ENCODE measurements at places on chromosomes 6 and 20.

DNA sequence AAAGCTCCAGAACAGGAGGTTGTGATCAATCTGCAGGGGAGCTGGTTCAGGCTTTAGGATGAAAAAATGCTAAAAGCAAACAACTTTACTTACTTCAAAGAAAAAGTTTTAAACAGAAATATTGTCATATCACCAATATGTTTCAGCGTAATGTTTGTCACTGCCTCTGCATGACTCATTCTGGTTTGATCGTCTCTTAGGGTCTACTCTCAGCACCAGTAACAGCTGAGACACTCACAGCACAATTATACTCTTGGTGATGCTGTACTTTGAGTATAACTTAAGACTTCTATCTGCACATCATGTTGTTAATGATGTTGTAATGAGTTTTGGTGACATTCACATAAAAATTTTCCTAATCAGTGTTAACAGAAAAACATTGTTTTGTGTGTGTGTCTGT lies 665.4 kb downstream of the EPM2A start:
- DNase-seq: no peak

DNA sequence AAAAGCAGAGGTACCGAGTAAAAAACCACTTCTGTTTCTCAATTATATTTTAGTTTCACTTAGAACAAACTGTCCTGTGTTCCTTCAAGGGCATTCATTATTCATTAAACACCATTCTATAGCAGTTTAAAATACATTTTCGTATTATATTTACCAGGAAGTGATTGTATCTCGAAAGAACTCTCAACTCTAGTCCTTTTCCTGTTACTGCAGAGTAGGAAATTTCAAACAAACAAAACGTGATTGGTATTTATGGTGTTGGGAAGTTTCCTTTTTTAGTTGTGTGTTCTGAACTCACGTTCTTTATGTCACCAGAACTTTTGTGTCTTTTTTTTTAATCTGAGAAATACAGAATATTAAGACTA lies 139.5 kb upstream of the BTBD3 start:
- no peak for DNase-seq

DNA sequence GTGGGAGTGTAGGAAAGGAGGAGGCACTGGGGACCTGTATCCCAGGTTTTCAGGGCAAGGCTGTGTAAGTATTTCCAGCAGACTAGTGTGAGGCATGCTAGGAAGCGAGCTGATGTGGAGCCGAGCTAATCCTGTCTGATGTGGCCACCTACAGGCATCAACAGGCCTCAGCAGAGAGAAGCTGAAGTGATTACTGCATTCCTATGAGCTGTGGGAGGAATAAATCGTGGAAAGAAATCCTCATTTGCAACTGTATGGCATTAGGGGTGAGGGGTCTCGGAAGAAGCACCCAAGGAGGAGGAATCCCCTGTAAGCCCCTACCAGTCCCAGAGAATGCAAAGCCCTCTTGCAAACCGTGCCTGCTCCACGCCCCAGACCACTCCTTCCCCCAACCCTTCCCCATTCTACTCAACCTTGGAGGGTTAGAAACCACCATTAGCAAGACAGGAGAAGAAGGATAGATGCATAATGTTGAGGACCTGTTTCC lies 41.6 kb downstream of the C6orf15 start:
- no peak for DNase-seq

GRCh38 chr20:56788671-56789610 lies 159.8 kb downstream of the TFAP2C start:
- DNase-seq: no peak

- DNase-seq: no peak
Observed at GRCh38 chr6:70673601-70674000, 5.9 kb downstream of the SMAP1 start.

GRCh38 chr6:166462461-166463135 lies 79.9 kb upstream of the MPC1 start:
- DNase-seq: no peak

Data from CD4-positive, alpha-beta T cell treated with Interleukin-10 for 1 hour (primary cell).